Suppressor macrophage treated with lipopolysaccharide for 1 hour (primary cell): ENCODE measurements at places on chromosomes 12 and 14.
A peak's percentile ranks its signal among the peaks of the same experiment; 100 is the strongest.

DNA sequence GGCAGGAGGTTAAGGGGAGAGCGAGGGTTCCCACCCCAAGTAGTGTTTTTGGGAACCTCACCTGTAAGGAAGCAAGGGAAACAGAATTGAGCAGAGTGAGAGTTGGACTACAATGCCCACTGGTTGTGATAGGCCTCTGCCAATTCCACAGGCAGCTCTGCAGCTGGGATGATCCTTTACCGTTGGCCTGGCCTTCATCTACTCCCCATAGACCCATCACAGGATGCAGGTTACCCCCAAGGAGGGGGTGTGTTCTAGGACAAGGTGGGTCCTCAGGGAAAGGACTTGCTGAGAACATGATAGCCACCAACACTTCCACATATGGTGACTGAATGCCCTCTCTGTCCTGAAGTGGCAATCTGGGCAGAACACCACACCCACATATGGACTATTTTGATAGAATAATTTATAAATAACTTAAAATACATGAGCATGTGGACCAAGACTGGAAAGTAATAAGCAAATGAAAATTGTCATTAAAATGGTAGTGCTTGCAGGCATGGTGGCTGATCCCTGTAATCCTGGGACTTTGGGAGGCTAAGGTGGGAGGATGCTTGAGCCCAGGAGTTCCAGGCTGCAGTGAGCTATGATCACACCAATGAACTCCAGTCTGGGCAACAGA lies 8.4 kb downstream of the PHLDA1 start:
- DNase-seq = no peak

DNA sequence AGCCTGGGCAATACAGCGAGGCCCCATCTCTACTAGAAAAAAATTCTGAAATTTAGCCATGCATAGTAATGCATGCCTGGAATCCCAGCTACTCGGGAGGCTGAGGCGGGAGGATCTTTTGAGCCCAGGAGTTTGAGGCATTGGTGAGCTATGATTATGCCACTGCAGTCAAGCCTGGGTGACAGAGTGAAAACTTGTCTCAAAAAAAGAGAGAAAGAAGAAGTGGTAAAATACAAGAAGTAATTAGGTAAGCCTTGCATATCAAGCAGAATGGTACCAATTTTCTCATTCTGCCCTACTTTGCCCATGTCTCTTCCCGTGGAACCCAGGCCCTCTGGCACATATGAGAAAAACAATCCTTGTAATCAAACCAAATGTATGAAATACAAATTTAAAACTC lies 70.7 kb downstream of the SUSD6 start:
- no peak for DNase-seq

GRCh38 chr12:63495974-63496373 lies 172.3 kb downstream of the DPY19L2 start:
- DNase-seq = no peak

DNA sequence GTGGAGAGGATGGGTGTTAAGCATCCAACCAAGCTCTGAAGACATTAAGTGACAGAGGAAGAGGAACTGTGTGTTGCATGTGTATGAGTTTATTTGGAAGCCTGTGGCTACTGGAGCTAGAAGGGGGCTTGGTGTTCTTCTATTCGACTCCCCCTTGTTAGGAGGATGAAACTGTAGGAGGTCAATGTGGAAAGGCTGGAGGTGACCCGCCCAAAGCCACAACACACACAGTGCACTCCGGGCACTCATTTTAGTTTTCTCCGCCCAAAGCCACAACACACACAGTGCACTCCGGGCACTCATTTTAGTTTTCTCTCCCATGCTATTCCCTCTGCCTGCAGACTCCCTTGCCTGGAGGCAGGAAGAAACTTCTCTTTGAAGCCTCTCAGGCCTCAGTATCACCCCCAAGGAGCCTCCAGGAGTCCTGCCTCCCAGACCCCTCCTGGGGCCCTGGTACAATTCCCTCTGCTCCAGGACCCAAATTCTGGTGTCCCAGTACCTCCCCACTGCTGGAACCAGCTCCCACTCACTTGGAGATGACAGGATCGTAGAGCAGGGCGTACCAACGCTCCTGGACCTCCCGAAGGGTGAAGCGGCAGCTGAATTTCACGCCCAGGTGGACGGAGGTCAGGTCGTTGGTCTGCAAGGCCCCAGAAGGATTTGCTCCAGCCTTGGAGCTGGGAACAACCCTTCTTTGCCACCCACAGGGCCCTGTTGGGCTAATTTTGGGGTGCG lies 3.8 kb downstream of the MCRS1 start:
- DNase-seq = no peak

DNA sequence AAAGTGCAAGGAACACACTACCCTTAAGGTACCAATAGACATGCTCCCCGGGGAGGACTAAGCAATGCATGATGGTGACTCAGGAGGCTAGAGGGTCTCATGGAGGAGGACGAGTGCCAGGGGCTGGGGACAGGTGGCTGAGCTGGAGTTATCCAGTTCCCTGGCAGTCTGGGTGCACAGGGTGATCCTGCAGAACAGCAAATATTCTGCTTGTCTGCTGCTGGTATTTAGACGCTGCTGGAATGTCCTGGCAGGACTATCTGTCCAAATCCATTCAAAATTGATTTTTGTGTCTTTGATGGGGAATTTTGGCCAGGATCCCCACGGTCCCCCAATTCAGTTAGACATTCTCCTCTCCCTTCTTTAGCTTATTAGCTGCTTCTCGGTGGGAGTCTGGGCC lies 138.7 kb downstream of the C12orf75 start:
- DNase-seq = no peak

DNA sequence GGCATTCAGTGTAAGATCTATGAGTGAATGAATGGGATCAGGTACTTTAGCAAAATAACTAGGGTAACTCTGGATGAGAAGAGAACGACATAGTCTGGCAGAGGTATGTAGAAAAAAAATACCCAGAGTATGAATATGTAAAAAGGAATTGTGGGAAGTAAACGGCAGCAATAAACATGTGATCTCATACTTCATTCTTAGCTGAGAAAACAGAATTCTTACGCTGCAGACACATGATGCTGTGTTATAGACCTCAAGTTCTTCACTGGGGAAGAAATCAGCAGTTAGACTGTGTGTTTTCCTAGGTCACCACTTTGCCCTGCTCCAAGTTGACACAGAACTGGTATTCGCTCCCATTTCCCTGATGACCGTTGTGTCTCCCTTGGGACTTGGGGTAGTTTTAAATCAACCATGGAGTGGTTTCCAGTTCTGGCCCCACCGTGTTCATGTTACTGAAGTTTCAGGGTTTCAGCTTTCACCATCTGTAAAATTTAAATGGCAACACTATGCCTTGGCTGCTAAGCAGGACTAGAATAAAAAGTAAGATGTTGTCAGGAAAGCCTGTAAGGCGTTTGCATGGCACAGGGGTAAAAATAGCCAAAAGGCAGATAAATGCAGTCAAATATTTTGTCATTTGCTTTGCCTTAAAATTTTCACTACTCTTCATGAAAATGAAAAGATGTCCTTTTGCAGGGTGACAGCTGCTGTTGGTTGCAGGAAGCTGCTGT lies 223.7 kb downstream of the PELI2 start:
- DNase-seq = peak; percentile 62

GRCh38 chr14:35337269-35338255 lies 45.4 kb downstream of the PSMA6 start:
- DNase-seq = no peak

DNA sequence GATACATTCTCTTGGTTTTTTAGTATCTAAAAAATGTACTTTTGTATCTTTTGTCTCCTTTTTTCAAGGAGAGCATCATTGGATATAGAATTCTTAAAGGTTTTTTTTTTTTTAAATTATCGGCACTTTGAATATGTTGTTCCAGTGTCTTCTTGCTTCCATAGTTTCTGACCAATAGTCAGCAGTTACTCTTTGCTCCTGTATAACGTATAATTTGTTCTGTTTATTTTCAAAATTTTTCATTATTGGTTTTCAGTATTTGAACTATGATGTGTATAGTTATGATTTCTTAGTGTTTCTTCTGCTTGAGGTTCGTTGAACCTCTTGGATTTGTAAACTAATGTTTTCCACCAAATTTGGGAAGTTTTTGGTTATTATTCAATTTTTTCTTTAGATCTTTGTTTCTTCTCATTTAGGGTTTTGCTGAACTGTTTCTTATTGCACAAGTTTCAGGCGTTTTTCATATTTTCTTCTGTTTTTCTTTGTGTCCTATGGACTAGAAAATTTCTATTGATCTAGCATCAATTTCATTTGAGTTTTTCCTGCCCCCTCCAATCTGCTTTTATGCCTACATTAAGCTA lies 93.9 kb downstream of the PLBD1 start:
- DNase-seq = no peak

DNA sequence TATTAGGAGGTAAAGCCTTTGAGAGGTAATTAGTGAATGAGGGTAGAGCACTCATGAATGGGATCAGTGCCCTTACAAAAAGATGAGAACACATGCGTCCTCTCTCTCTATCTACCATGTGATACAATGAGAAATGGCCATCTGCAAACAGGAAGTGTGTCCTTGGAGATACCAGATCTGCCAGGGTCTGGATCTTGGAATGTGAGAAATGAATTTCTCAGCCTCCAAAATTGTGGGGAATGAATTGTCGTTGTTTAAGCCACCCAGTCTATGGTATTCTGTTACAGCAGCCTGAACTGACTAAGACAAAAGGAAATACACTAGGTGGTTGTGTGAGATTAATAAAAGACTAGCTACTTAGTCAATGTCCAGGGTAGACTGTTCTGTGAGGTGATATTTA lies 366.6 kb downstream of the NELL2 start:
- DNase-seq = no peak

DNA sequence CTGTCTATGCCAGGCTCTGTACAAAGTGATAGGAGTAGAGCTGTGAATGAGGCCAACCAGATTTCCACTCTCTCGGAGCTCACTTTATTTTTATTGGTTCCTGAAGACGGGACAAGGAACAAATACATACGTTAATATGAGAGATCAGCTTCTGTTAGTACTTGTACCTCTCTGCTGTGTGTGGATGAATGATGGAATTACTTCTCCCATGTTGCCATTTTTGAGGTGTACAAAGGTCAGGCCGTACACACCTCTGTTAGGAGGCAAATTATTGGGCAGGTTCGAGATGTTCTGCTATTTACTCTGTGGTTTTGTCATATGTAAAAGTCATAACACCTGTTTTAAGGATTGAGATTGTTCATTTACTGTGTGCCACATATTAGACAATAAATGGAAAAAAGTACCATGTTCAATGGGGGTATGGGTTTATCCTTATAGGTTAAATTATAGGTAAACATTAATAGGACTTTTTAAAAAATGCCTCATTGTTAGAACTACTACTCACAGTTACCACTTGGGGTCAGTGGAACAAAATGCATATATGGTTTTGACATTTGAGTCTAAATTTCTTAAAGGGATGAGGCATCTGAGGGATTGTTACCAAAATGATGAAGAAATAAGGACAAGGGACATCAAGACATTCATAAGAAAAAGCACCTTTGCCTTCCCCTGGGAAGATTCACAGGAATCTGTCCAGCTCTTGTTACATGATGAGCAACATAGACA lies 26.9 kb downstream of the WBP11 start:
- no peak for DNase-seq

- DNase-seq = no peak
Measured at GRCh38 chr12:55908726-55909512, 18.8 kb downstream of the PYM1 start.

GRCh38 chr12:104575442-104576186 lies 118.9 kb downstream of the CHST11 start:
- DNase-seq = no peak

DNA sequence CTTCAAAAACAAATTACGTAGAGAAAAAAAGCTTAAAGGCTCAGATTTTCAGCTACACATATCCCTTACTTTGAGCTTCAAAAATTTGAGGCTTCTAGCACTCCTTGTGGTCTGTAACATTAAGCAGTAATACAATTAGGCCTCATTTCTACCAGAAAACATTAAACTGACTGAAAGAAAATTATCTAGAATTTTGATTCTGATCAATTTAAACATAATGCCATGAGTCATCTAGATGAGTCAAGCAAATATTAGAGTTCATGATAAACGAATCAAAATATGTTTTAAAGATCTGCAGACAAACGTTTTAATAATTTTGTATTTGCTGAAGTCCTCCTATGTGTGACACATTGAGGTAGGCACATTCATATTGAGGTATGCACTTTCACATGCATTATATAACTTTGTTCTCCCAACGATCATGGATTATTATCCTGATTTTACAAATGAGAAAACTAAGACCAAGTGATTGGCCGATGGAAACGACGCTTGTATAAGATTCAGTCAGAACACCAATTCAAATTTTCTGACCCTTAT lies 4.3 kb downstream of the OSBPL8 start:
- DNase-seq = no peak

- no peak for DNase-seq
Measured at GRCh38 chr12:53652366-53652765, 23.5 kb downstream of the ATP5MC2 start.

- no peak for DNase-seq
Measured at GRCh38 chr12:104182144-104182543, 33.4 kb upstream of the TXNRD1 start.

- DNase-seq = no peak
Measured at GRCh38 chr12:122013791-122014590, 7.7 kb upstream of the BCL7A start.

- no peak for DNase-seq
Measured at GRCh38 chr12:89358805-89359204, 6.5 kb upstream of the DUSP6 start.

GRCh38 chr12:30877105-30877875 lies 49.3 kb upstream of the TSPAN11 start:
- no peak for DNase-seq

DNA sequence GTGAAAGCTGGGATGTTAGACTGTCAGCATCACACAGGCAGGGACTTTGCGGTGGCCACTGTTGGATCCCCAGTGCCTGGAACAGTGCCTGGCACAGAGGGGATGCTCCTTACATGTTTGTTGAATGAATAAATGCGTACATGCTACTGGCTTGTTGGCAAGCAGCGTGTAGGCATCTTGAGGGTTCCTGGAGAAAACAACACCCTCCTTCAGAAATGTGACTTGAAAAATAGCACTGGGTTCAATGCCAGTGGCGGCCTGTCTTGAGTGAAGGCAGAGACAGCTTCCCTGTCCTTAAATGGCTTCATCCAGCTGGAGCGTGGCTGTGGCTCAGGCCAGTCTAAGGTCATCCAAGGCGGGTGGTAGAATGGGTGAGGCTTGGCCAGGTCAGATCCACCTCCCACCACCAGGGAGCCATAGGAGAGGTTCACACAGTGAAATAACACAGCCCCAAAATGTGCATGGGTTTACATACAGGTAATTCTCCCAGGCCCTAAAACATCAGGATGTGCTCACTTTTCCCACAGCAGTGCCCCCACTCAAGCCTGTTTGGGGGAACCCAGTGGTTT lies 171.4 kb downstream of the PHETA1 start:
- no peak for DNase-seq

- no peak for DNase-seq
Measured at GRCh38 chr14:70563869-70564268, 29.1 kb upstream of the ADAM20 start.

GRCh38 chr12:66367015-66367667 lies 64.8 kb downstream of the HELB start:
- no peak for DNase-seq
